ENCODE measurements at places on chromosomes 1 and 21.
A peak's percentile ranks its signal among the peaks of the same experiment; 100 is the strongest.

GRCh38 chr21:31618696-31619430 lies 40.6 kb upstream of the SOD1 start:
- DNase-seq = no peak
- no peak overlapping the region for H3K27ac ChIP-seq
- H3K4me1 ChIP-seq = no peaks in the 10 kb centered on the region
- no peaks in the 10 kb centered on the region for H3K36me3 ChIP-seq

DNA sequence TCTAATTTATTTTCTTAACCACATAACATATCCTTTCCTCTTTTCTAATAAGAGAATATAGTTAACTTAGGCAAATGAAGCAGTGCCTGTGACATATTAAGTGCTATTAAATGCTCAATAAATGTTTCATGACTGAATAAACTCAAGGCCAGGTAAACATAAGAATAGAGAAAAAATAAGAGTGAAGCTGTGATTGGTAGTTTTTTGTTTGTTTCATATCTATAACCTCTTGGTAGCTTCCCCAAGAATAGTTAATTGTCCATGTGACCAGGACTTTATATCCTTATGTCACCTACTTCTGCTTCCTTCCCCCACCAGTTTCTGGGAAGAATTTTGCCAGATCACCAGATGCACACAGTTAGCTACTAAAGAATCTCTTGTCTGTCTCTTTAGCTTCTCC lies 295.1 kb upstream of the ST6GALNAC5 start:
- no peak overlapping the region for H3K4me3 ChIP-seq
- H3K36me3 ChIP-seq = no peaks in the 10 kb centered on the region

- H3K36me3 ChIP-seq = no peaks in the 10 kb centered on the region
- H3K27me3 ChIP-seq = peaks cover 67% of the 10 kb centered on the region
- no peak overlapping the region for H3K27ac ChIP-seq
- no peak for DNase-seq
Observed at GRCh38 chr1:90707363-90707710, 9.8 kb downstream of the BARHL2 start.

- peak overlapping the region; percentile 61 for H3K27ac ChIP-seq
- peaks cover 3% of the 10 kb centered on the region for H3K36me3 ChIP-seq
- H3K4me3 ChIP-seq = peak overlapping the region; percentile 90
- DNase-seq = no peak
- no peaks in the 10 kb centered on the region for H3K27me3 ChIP-seq
Observed at GRCh38 chr1:155051342-155051776, 243 bp downstream of the ADAM15 start.

DNA sequence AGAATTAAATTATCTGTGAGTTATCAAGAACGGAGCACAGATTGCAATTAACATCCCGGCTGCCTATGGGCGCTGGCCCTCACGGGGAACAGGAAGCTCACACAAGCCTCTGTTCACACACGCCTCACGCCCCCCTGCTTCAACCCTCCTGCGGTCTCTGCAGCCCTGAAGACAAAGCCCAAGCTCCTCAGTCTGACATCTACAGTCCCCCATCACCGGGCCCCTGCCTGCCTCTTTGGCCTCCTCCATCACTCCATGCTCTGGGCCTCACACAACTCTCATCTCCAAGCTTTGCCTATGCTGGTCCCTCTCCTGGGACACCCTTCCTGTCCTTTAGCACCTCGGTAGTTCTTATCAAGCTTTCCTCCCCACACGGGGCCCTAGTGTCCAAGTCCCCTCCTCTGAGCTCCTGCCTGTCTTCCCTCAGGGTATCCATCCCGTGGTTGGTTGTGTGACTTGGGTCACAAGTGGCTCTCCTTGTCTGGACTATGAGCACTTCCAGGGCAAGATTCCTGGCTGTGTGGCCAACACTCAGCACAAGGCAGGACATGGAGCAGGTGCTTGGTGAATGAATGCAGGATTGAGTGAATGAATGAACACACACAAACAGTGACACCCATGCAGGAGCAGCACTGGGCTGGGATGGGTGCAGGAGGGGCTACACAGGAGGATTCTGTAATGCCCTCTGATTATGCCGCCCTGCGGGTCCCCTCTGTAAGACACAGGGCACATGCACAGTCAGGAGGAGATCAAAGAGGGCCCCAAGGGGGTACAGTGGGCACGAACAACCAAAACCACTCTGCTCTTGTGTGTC lies 116.1 kb downstream of the DMRTB1 start:
- DNase-seq = no peak
- H3K4me1 ChIP-seq = no peaks in the 10 kb centered on the region
- no peaks in the 10 kb centered on the region for H3K27me3 ChIP-seq
- H3K27ac ChIP-seq = no peak overlapping the region
- H3K36me3 ChIP-seq = no peaks in the 10 kb centered on the region
- H3K4me3 ChIP-seq = no peak overlapping the region

GRCh38 chr1:170675865-170676264 lies 11.9 kb downstream of the PRRX1 start:
- H3K4me3 ChIP-seq = no peak overlapping the region
- H3K27ac ChIP-seq = no peak overlapping the region
- no peaks in the 10 kb centered on the region for H3K4me1 ChIP-seq
- peaks cover 10% of the 10 kb centered on the region for H3K27me3 ChIP-seq
- no peak for DNase-seq

DNA sequence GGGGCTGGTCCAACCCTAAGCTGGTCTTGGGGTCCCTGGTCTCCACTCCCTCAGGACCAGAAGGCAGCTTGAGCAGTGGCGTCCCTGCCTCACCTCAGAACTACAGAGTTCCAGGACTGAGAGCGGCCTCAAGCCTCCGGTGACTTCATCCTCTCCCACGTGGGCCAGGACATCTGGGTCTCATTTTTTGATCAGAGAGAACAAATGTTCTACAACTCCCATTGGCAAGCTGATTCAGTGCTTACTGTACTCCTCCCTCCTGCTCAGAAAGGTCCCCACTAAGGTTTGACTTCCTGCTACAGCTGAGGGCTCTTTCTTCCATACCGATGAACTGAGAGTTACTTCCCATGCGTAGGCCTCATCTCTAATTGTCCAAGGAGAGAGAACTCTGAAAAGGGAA lies 78.5 kb downstream of the PLXNA2 start:
- no peaks in the 10 kb centered on the region for H3K4me1 ChIP-seq
- H3K27ac ChIP-seq = no peak overlapping the region
- no peak overlapping the region for H3K4me3 ChIP-seq
- DNase-seq = no peak

- no peak overlapping the region for H3K27ac ChIP-seq
- no peak for DNase-seq
- peaks cover 3% of the 10 kb centered on the region for H3K36me3 ChIP-seq
- no peaks in the 10 kb centered on the region for H3K4me1 ChIP-seq
- H3K27me3 ChIP-seq = no peaks in the 10 kb centered on the region
Observed at GRCh38 chr1:151039521-151039920, 3.1 kb downstream of the BNIPL start.

DNA sequence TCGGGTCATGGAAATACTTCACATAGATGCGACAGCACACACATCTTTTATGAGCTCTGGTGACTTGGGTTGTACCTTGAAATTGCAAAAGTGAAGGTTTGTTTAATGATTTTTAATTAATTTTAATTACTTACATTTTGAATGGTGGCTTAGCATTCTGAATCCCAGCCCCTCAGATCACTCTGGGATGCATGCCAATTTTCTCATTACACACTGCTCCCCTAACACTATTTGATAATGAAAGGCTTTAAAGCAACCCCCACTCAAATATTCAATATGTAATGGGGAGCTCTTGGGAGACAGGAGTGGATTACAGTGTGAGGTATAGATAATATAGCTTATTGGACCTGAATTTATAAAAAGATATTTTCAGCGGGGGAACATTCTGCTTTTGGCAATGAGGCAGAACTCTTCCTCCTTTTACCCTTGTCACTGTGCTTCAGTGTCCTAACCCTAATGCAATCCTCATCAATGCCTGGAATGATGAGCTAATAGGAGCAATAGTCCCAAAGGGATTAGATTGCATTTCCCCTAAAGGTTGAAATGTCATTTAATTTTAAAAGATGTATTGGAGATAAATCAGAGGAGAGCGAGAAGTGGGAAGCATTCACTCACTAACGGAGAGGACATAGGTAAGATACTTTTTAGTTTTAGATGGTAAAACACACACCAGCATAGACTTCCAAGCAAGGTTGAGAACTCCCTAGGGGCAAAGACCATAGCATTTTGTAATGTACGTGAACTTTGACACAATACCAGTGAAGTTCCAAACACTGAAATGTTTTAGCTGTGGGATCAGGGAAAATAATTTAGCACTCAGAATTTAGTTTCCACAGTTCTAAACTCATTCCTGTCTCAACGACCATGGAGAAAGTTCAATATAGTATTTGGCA lies 384.1 kb upstream of the PLXNA2 start:
- H3K27ac ChIP-seq = no peak overlapping the region
- H3K4me3 ChIP-seq = no peak overlapping the region
- no peaks in the 10 kb centered on the region for H3K27me3 ChIP-seq
- H3K4me1 ChIP-seq = no peaks in the 10 kb centered on the region
- H3K36me3 ChIP-seq = no peaks in the 10 kb centered on the region
- no peak for DNase-seq

- no peaks in the 10 kb centered on the region for H3K36me3 ChIP-seq
- DNase-seq = no peak
- H3K4me3 ChIP-seq = no peak overlapping the region
- no peaks in the 10 kb centered on the region for H3K27me3 ChIP-seq
- H3K4me1 ChIP-seq = no peaks in the 10 kb centered on the region
- no peak overlapping the region for H3K27ac ChIP-seq
Observed at GRCh38 chr1:19021845-19022244, 65.4 kb upstream of the IFFO2 start.

GRCh38 chr1:23807453-23807852 lies 6.9 kb upstream of the GALE start:
- H3K36me3 ChIP-seq = peaks cover 3% of the 10 kb centered on the region
- H3K4me1 ChIP-seq = no peaks in the 10 kb centered on the region
- no peaks in the 10 kb centered on the region for H3K27me3 ChIP-seq
- H3K4me3 ChIP-seq = no peak overlapping the region
- DNase-seq = no peak

- H3K27me3 ChIP-seq = peaks cover 4% of the 10 kb centered on the region
- H3K4me3 ChIP-seq = no peak overlapping the region
- H3K27ac ChIP-seq = no peak overlapping the region
- no peaks in the 10 kb centered on the region for H3K4me1 ChIP-seq
- no peak for DNase-seq
- no peaks in the 10 kb centered on the region for H3K36me3 ChIP-seq
Observed at GRCh38 chr1:34156739-34157138, 8.3 kb downstream of the CSMD2 start.

- DNase-seq = no peak
- no peaks in the 10 kb centered on the region for H3K36me3 ChIP-seq
- peaks cover 7% of the 10 kb centered on the region for H3K4me1 ChIP-seq
- no peak overlapping the region for H3K27ac ChIP-seq
Observed at GRCh38 chr1:47223921-47224675, 7.9 kb downstream of the TAL1 start.

DNA sequence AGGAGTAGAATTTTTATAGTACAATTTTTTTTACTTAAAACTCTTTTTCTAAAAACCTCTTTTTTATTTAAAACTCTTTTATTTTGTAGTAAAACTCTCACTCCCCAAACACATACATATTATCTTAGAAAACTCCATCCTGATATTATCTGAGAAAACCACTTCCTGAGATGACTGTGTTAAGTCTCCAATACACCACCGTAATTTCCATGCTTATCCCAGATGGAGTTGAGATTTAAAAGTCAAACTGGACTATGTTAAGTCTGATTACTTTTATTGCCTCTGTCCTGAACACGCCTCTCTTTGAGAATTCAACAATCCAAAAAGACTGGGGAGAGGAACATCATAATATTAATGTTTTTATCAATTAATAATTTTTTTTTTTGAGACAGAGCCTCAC lies 3.7 kb downstream of the SEC16B start:
- no peak overlapping the region for H3K27ac ChIP-seq
- H3K27me3 ChIP-seq = no peaks in the 10 kb centered on the region
- no peak overlapping the region for H3K4me3 ChIP-seq
- no peaks in the 10 kb centered on the region for H3K36me3 ChIP-seq
- H3K4me1 ChIP-seq = no peaks in the 10 kb centered on the region
- no peak for DNase-seq

DNA sequence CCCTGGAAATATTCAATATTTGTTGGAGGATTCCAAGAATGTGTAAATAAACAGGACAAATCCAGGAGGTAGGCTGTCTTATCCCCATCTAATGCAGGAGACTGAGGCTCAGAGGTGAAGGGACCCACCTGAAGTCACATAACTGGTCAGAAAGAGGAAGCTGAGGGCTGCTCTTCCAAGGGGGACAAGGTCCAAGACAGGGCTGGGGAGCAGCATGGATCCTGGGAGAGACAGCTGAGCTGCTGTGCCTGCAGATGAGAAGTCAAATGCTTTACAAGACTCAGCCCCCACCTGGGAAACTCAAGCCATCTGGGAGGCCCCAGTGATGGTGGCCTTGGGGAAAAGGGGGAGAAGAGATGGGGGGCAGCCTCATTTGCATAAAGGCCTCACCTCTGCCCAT lies 224.4 kb downstream of the PTPRU start:
- no peaks in the 10 kb centered on the region for H3K36me3 ChIP-seq
- no peaks in the 10 kb centered on the region for H3K27me3 ChIP-seq
- no peak overlapping the region for H3K4me3 ChIP-seq
- no peak overlapping the region for H3K27ac ChIP-seq
- H3K4me1 ChIP-seq = no peaks in the 10 kb centered on the region

All from effector memory CD4-positive, alpha-beta T cell (primary cell).